ENCODE measurements at places on chromosomes 13 and 19.

DNA sequence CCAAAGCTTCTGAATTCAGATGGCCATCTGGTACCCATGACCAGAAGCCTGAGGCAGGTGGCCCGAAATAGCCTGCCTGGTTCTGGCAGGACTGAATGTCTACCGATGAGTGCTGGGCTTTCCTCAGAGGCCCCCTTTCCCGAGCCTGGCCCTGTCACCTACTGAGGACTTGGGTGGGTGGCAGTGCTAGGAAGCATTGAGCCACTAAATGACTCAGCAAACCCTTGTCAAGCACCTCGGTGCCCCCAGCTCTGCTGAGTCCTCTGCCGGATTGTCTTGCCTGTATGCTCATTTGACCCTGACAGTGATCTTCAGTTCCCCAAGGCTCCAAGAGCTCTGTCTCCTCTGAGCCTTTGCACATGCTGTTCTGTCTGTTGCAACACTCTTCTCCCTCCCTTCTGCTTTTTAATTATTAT, 17.9 kb downstream of the PPP1R37 start:
- DNase-seq = no peak

GRCh38 chr13:98478189-98479129, 98.4 kb downstream of the STK24 start:
- DNase-seq = no peak

GRCh38 chr13:37953696-37954095, 84.1 kb upstream of the TRPC4 start:
- no peak for DNase-seq

- peak; percentile 14 for DNase-seq
These were observed 73.6 kb downstream of the SIPA1L3 start for GRCh38 chr19:37980419-37981170.

DNA sequence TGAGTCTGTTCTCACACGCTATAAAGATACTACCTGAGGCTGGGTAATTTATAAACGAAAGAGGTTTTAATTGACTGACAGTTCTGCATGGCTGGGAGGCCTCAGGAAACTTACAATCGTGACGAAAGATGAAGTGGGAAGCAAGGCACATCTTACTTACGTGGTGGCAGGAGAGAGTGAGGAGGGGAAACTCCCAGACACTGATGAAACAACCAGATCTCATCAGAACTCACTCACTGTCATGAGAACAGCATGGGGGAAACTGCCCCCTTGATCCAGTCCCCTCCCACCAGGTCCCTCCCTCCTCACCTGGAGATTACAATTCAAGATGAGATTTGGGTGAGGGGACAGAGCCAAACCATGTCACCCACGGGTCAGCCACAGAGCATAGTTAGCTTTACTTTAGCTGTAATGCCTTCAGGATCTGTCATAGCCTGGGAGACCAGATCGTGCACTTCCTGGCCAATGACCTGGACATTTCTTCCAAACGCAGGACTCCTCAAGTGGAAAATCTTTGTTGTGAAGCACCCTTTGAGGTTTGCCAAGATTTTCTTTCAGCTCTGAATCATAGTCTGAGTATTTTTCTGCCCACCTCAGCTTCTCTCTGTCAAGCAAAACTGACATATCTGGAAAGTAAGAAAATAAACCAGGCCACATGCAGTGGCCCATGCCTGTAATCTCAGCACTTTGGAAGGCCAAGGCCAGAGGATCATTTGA, 25.2 kb upstream of the HIF3A start:
- no peak for DNase-seq

GRCh38 chr19:34832581-34833112, 59.6 kb upstream of the ZNF599 start:
- DNase-seq = no peak

- no peak for DNase-seq
These were observed 25.4 kb downstream of the RAB20 start for GRCh38 chr13:110536006-110536693.

GRCh38 chr13:111211789-111212516, 96.8 kb downstream of the ARHGEF7 start:
- DNase-seq = no peak

GRCh38 chr13:38496917-38497316, 147.3 kb downstream of the UFM1 start:
- DNase-seq = no peak

DNA sequence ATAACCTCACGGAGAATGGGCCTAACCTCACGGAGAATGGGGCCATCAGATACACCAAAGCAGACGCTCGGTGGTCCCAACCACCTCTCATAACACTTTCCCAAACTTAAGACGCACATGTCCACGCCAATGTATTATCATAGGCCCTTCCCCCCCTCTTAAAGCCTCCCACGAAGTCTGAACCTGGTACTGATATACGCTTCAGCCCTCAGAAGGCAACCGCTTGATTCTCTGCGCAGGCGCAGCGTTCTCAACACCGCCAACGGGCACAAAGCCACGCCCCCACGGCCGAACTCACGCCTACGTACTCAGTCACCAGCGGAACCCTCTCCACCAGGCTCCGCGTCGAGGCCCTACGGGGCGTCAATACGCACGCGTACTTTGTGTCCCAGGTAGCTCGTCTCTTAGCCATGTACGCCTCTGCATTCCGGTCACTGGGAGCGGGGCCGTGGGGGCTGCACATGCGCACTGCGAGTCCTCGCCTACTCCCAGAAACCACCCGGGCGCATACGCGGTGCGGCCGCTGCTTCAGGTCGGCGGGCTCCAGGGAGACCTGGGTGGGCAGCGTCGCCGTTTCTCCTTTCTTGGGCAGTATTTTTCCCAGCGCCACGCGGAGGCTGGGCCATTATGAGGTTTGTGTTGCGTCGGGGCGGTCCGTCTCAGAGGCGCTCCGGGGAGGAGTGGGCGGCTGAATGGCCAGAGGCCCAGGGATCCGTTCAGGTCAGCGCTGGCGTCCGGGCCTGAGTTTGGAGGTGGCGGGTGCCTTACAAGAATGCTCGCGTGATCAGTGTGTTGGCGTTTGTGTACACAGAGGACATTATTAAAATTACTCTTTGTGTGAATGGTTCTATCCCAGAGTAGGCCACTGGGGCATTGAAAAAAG, 25.3 kb downstream of the ZNF582 start:
- DNase-seq = peak; percentile 78

- DNase-seq = no peak
These were observed 704.6 kb upstream of the PCDH9 start for GRCh38 chr13:67934617-67935330.

DNA sequence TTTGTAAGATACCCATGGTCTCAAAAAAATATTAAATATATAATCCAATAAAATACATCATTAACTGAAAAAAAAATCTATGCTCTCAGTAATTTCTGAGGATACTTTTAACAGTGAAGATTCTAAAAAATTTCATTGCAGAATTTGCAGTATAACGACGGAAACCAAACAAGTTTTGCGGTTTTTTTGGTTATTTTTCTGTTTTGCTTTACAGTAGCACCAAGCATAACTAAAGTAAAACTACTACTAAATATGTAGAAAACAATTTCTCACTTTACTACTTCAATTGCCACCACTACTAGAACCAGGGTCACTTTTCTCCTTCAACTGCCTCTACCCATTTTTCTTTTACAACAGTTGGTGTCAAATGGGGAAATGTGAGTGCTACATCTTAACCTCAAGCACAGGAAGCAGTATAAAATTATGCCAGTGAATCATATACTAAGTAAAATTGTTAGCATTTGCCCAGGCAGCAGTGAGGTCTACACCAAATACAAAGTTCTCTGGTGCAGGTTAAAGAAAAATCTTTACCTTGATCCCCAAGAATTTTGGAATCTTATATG, 24.1 kb downstream of the MICU2 start:
- DNase-seq = no peak

DNA sequence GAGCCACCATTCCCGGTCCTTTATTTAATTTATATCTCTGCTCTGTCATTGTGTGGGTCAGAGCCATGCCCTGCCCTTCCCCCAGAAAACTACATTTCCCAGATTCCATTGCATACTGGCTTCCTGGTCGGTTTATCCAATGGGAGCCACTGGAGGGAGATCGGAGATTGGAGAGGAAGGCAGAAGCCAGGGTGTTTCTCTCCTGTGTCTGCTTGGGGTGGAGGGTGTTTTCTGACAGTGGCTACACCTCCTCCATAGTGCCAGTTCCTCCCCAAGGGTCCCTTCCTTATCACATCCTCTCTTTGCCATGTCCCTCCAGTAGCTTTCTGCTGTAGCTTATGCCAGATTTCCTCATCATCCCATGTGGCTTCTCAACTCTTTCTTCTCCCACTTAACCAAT, 19.0 kb downstream of the OLFM2 start:
- no peak for DNase-seq

- DNase-seq = no peak
These were observed 29.9 kb downstream of the PBX4 start for GRCh38 chr19:19588546-19588945.

DNA sequence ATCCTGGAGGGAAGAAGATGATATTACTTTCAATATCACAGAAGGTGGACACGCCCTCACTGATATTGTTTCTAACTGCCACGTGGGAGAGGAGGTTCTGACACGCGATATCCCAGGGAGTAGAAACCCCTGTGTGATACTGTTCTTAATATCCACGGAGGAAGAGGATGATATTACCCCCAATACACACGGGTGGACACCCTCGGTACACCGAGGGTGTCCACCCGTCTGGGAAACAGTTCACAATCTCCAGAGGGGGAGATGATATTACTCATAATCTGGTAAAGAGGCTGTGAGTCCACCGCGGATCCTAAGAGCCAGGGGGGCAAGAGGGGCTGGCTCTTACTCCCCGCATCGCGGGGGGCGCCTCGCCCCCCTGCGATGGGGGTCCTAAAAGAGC, 29.7 kb upstream of the RGCC start:
- DNase-seq = no peak

DNA sequence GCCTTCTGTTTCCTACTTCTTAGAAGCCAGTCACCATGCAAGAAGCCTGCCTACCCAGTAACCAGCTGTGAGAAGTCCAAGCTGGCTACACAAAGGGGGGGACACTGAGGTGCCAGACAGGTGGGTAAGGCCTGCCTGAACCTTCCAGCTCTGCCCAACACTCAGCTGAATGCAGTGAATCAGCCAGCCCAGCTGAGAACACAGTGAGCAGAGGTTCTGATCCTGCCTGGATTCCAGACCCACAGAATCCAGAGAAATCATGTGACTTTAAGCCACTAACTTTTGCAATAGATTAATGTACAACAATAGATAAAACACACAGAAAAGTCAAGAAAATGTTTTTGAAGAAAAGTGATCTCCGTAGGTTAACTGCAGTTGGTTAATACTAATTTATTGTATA, 151.7 kb downstream of the EFNB2 start:
- DNase-seq = no peak

DNA sequence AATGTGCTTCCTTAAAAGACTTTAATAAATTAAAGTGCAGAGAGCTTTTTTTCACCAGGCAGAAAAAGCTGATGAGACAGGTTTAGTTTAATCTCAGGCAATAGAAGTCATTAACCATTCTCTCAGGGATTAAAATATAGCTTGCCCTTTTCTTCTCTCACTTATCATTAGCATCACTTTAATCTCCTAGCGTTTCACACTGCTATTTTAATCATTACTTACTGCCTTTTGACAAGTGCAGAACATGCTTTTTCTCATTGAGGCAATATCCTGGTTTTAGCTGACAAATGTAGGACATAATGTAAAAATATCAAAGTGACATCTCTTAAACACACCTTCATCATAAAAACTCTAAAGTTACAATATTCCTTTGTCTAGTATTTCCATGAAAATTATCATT, 94.6 kb downstream of the DACH1 start:
- no peak for DNase-seq

GRCh38 chr13:102584434-102584833, 12.4 kb upstream of the TPP2 start:
- DNase-seq = no peak

DNA sequence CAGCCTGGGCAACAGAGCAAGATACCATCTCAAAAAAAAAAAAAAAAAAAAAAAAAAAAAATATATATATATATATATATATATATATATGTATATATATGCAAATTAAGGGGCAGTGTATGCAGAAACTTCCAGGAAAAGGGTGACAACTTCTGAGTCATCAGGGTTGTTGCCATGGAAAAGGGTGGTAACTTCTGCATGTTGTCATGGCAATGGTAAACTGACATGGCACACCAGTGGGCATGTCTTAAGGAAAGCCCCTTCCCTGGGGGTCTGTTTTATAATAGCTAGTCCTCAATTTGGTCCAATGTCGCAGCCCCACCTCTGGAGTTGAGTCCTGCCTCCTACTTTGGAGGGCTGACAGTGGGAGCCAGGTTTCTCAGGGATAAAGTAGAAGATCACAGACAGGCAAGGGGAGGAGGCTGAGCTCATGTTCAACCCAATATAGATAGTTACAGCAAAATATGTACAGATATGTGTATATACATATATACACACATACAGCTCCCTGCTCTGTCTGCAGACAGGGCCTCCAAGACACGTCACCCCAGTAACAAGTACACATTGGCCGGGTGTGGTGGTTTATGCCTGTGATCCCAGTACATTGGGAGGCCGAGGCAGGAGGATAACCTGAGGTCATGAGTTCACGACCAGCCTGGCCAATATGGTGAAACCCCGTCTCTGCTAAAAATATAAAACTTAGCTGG, 7.2 kb upstream of the FCHO1 start:
- DNase-seq = no peak

GRCh38 chr19:3179739-3180293, 1.2 kb downstream of the S1PR4 start:
- DNase-seq = no peak

DNA sequence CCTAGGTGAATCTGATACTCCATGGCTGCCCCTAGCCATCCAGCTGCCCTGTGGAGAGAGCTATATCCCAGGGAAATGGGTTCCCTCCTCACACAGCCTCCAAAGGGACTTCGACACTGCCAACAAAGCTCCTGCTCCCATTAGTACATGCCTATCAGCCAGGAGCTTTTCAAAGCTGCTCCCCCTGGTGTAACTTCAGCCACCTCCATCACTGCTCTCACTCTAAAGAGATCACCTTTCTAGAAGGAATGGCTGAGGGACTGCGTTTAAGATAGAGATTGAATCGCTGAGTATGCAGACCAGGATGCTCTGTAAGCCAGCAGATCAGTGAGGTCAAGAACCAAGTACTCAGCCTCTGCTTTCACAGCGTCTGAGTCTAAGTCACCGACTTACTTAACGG, 213.7 kb downstream of the NALCN start:
- no peak for DNase-seq

Data from caudate nucleus (tissue), 63 donors.